ENCODE measurements at places on chromosomes 12 and 14.

DNA sequence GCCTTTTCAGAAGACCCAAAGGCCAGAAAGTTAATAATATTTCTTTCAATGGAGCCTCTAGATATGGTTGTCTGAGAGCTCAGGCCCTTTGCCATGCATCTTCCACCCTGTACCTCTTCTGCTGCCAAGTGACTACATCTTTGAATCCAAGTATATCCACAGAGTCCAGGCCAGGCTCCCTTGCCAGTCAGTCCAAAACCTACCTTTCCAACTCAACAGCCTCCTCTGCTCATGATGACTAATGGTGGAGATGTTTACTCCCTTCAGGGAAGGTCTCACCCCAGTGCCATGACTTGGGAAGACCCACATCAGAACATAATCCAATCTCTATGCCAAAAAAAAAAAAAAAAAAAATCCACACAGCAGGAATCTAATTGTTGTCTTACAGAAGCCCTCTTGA, 20.4 kb downstream of the TTC9 start:
- no peak for DNase-seq

- DNase-seq: no peak
Observed at GRCh38 chr12:69972136-69972535, 147.1 kb downstream of the MYRFL start.

- no peak for DNase-seq
Observed at GRCh38 chr12:1398673-1399072, 195.7 kb downstream of the FBXL14 start.

- no peak for DNase-seq
Observed at GRCh38 chr12:31822761-31823160, 93.9 kb upstream of the AMN1 start.

DNA sequence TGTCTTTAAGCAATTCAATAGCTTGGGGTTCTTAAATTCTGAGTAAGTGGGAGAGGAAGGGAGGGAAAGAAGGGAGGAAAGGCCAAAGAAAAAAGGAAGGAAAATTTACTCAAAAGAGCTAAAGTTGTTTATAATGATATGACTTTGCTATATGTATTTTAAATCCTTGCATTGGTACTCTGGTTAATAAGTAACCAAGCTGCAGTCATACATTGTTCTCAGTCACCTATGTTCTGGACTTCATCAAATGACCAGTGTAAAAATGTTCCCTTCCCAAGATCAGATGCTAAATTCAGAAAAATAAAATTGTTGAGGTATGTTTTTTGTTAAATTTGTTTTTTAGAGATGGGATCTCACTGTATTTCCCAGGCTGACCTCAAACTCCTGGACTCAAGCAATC, 259.9 kb upstream of the CPNE8 start:
- no peak for DNase-seq

DNA sequence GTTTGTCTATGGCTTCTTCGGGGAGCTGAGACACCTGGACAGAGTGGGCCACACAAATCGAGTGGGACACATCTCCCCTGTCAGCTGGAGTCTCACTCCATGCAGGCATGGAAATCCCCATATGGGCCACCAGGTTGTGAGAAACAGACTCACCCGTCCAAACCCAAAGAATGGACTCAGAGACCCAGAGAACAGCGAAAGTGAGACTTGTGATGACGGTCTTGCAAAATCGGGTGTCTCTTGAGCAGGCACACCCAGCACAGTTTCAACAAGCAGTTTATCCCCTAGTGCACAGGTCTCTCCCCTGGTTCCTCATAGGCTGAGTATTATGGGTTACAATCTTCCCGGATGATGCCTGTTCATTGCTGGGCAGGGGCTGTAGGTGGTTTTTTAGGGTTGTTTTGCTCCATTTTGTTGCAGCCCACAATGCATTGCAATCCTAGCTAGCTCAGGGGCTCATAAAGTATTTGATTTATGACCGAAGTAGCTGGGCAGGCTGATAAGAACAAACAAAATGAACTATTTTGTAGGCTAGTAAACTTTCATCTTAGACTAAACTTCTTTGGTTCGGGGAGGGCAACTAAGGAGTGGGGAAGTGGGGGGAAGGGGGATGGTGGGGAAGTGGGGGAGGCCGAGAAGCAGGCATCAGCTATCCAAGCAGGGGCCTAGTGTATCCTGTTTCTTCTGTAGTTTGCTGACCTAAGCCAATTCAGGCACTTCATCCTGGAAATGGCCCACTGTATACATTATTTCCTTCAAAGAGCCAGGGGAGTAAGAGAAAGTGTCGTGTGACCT, 45.3 kb downstream of the IQSEC3 start:
- DNase-seq: no peak

DNA sequence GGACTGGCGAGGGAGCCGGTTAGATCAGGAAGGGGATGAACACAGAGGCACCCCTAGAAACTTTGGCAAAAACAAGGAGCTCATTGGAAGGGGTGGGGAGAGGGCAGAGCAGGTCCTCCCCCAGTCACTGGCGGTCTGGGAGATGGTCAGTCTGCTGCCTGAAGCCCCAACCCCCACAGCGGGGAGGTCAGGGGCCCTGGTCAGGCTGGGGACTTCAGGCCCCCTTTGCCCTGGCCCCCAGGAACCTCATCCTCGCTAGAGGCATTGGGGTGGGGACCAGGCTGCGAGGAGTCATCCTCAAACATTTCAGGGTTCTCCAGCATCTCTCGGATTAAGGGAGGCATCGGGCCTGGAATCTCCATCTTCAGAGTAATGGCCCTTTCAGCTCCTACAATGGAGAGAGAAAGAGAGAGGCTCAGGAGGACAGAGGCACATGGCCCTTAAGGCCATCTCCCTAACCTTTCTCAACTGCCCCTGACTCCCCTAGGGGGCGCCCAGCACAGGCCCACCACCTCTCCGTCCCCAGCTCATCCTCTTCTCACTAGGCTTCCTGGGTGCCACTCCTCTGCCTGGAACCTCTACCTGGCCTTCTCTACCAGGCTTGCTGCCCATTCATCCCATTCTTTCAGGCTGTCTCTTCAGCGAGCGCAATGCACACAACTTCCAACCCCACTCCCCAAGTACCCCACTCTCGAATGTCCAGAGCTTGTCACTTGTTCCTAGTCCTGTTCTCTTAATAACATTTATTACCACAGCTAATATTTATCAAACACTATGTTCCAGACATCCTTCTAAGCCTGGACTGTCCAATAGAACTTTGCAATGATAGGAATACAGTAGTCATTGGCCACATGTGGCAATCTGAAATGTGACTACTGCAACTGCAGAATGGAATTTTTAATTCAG, 4.7 kb upstream of the ITGB7 start:
- DNase-seq: no peak

- no peak for DNase-seq
Observed at GRCh38 chr14:66824251-66824650, 316.3 kb downstream of the GPHN start.

GRCh38 chr14:74871819-74872218, 4.1 kb downstream of the PROX2 start:
- no peak for DNase-seq

DNA sequence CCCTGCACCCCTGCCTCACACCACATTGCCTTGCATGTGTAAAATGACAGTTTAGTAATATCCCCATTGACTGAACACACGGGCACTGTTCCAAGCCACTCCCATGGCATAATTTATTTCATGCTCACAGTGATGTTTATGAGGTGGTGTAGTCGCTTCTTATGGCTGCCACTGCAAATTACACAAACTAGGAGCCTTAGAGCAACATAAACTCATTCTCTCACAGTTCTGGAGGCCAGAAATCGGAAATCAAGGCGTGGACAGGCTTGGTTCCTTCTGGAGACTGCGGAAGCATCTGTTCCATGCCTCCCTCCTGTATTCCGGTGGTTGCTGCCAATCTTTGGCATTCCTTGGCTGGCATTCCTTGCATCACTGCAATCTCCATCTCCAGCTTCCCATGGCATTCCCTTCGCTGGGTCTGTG, 97.3 kb downstream of the RIN3 start:
- DNase-seq: no peak

GRCh38 chr14:22426711-22427110, 162.3 kb downstream of the DAD1 start:
- DNase-seq: no peak

GRCh38 chr12:110780448-110780847, 37.8 kb upstream of the PPP1CC start:
- no peak for DNase-seq

DNA sequence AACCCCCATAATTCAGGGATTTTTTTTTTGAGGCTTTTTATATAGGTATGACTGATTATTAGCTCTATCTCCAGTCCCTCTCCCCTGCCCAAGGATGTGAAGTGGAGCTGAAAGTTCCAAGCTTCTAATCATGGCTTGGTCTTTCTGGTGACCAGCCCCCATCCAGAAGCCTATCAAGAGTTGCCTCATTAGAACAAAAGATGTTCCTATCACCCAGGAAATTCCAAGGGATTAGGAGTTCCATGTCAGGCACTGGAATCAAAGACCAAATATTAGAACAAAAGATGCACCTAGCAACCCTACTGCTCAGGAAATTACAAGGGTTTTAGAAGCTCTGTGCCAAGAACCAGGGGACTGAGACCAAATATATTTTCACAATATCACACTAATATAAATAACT, 29.9 kb downstream of the LRP6 start:
- no peak for DNase-seq

- no peak for DNase-seq
Observed at GRCh38 chr14:37936971-37937370, 270.7 kb upstream of the SSTR1 start.

GRCh38 chr12:109598428-109598854, 24.8 kb downstream of the MVK start:
- DNase-seq: no peak

GRCh38 chr12:61384511-61384910, 875.7 kb upstream of the USP15 start:
- DNase-seq: no peak

GRCh38 chr14:68402525-68403101, 390.3 kb downstream of the ZFP36L1 start:
- DNase-seq: no peak

DNA sequence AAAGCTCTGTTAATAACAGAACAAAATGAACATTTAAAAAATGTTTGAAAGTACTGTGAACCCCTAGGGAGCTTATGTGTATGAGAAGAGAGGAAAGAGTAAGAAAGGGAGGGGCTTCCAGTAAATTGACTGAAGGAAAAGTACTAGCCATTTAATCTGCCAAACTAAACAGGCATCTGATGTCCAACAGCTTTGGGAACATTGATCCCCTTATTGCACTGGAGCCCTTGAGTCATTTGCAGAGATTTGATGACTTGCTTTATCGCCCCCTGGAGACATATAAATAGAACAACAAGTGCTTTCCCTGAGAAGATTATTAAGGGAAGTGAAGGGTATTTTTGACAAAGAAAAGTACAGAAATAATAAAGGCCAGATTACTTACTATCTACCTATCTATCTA, 319.3 kb upstream of the NOVA1 start:
- no peak for DNase-seq

GRCh38 chr14:104746934-104747481, 5.9 kb upstream of the SIVA1 start:
- no peak for DNase-seq

- DNase-seq: no peak
Observed at GRCh38 chr12:128661226-128661569, 162.6 kb downstream of the SLC15A4 start.

- DNase-seq: no peak
Observed at GRCh38 chr12:127459687-127460086, 807.3 kb upstream of the TMEM132C start.

- DNase-seq: no peak
Observed at GRCh38 chr12:46811185-46811584, 14.6 kb downstream of the SLC38A4 start.

DNA sequence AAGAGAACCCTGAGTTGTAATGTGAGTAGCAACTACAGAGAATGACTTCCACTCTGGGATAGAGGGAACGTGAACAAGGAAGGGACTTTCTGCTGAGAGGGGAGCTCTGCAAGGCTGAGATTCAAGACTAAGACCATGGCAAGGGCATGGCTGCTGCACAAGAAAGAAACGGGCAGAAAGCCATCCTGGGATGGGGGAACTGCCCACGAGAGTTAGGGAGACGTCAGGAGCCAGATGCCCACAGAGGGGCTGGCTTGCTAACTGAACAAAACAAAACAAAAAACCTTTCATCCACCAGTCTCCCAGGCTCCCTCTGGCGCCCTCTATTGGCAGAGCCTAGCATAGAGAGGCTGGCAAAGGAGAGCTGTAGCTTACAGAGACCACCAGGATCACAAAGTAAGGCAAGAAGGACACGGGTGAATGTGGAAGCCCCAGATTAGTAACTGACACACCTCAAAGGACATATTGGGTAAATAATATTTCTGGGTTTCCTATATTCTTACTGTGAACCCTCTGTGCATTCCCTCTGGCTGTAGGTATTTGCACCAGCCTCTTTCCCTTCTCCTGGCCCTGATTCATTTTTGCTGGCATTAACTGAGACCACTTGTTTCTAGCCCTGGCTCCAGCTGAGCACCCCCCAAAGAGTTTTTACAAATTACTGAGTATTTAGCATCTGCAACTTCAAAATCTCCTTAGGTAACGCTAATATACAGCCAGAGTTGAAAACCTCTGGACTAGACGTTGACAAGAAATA, 338.3 kb downstream of the EMP1 start:
- no peak for DNase-seq

GRCh38 chr14:45249856-45250575, 3.0 kb downstream of the MIS18BP1 start:
- DNase-seq: peak; percentile 12

DNA sequence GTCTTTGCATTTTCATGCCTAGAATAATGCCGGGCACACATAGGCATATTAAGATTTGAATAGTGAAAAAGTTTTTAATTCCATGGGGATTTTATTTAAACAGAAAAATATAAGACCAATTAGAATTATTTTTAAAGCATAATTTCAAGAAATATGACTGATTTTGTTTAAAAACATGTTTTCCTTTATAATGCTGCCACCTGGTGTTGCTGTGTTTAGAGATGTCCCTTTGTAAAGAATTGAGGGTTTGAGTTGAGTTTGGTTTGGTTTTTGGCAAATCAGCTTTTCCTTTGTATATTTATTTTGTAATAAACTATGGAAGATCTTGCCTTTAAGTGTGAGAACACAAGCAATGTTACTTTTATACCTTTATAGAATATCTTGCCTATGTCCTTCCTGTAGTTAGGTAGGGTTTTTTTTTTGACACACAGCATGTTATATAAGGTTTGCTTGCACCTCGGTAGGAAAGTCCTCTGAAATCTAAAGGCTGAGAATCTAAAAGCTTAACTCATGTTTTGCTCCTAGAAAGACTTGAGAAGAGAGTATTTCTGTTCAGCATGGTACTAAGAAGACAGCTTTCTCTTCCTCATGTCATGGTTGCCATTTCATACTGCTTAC, 31.4 kb upstream of the SNAPC1 start:
- peak; percentile 20 for DNase-seq

DNA sequence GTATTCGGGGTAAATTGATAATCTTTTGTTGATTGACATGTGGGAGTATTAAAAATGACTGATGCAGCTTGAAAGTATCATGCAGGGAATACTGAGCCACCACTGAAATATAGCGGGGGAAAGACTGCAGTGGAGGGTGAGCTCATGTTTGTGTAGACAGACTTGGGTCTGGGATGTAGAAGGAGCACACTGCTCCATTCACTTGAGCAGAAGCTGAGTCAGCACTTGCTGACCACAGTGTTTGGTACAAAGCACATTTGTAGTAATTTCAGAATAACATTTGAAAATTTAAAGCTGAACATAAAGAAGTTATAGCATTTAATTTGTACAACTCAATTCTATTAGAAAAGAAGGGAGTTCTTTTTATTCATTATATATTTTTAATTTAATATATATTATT, 304.3 kb upstream of the PRICKLE1 start:
- no peak for DNase-seq

GRCh38 chr12:14886271-14886670, 617 bp upstream of the MGP start:
- no peak for DNase-seq
